ENCODE measurements at places on chromosomes 3 and 15.

DNA sequence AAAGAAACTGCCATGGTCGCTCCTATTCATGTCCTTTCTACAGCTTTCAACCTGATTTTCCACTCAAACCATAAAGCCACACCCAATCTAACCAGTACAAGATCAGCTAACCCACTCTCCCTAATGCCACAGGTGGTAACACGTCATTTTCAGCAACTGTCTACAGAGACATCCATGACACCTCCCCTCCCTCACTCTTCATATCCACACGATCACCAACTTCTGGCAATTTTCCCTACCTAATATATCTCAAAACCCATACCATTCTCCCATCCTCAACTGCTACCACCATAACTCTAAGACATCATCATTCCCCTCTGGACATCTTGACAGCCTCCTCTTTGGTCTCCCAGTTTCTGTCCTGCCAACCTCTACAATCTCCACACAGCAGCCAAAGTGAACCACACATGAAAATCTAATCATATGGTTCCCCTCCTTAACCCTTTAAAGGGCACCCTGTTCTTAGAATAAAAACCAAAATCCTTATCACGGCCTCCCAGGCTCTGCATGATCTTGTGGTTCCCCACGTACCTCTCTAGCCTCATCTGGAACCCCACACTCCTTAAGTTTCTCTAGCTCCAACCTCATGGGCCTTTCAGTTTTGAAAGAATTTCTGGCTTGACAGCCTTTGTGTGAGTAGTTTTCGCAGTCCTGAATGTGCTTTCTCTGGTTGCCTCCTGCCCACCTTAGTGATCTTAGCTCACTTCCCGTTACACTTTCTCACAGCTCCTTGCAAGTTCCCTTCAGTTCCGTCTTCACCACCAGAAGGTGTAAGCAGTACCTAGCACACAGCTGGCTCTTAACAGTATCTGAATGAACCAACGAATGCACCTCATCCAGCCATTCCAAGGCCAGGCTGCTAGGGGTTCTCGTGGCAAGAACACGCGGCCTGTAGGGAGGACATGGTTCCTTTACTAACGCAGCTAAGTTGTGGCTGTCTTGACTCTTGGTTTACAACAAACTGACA, 33.4 kb downstream of the SPINK8 start:
- DNase-seq = no peak

DNA sequence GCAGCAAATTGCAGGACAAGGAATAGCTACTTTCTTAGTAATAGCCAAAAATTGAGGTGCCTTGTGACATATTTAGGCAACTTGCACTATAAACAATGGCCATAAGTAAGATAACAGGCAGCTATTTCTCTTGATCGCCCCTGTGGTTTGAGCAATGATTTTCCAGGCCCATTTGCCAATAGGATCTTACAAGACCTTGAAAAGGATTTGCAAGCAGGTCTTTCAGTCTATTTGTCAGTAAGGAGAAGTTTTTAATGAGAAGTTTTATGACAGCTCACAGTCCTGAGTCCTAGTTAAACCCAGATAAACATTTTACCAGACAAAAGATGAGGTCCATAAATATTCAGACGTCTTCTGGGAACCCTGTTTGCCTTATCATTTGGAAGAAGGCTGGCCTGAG, 645.5 kb downstream of the RBMS3 start:
- DNase-seq = no peak

- DNase-seq = no peak
Observed at GRCh38 chr3:116129187-116129946, 315.9 kb downstream of the LSAMP start.

DNA sequence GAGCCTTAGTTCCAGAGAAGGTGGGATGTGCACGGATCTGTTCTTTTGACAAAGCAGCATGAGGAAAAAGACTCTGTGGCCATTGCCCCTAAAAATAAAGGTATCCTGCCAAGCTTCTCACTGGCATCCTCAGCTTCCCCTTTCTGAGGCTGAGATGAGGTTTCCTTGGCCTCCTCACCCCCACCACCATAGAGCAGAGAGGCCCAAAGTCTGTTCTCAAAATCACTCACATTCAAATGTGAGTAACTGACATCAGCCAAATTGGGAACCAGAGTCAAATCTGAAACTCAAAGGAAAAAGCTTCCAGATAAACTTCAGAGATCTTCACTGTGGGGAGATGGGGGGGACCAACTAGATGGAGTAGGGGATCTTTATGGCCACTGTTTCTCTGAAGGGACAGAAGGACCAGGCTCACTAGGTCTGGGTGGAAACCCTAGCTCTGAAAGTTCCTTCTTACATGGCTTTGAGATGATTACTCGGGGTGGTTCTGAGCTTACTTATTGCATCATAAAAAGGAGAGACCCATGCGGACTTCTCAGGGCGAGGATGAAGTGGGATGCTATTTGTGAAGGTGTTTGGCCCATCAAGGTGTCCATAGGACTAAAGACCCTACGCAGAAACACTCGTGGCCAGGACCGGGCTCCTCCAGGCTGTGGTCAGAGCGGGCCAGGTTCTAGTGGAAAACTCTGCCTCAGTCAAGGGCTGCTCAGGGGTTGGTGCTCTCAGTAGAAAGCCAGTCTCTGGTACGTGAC, 61.5 kb upstream of the MEF2A start:
- no peak for DNase-seq

DNA sequence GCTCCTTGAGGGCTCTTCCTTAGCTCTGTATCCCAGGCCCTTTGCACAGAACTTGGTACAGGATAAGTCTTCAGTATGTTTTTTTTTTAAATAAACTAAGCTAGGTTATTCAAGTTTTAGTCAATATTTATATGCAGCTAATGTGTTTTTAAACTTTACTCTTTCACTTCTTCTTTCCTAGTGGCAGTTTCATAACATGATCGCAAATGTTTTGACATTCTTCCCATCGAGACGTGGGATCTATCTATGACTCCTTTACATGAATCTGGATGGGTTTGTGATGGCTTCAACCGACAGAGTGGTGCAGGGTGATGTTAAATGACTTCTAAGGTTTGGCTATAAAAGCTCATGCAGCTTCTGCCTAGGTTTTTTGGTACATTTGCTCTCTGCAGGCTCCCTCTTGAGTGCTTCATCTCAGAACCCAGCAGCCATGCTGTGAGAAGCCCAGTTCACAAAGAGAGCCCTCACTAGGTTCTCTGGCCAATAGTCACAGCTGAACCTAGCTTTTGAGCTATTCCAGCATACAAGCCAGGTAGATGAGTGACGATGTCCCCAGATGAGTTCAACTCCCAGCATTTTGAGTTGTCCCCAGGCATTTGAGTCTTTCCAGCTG, 13.5 kb upstream of the MECOM start:
- no peak for DNase-seq

DNA sequence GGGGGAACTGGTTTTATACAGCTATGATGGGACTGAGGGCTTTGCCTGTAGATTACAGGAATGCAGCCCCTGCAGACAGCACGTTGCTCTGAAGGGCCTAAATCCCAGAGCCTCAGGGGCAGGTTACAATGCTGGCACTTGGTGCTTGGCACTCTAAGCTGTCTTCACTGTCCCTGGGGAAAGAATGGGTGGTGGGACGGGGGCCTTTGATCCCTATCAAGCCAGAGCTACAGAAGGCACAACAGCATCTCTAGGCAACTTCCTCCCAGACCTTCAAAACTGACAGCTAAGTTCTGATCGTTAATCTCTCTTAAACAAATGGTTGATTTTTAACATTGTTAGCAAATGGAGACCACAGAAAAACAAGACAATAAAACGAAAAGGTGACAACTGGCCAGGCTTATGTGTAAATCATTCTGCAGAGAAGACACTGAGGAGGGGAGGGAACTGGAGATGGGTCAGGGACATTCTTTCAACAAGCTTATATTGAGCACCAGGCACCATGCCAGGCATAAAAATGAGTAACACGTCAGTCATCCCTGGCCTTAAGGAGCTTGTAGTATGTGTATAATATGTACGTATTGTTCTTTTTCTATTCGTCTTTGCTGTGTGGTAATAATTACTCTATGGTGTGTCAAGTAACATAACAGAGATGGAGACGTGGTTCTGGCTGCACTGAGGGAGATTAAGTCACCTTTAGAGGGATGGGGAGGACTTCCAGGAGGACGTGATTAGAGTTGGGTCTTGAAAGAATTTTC, 49.1 kb downstream of the CA12 start:
- peak; percentile 84 for DNase-seq

DNA sequence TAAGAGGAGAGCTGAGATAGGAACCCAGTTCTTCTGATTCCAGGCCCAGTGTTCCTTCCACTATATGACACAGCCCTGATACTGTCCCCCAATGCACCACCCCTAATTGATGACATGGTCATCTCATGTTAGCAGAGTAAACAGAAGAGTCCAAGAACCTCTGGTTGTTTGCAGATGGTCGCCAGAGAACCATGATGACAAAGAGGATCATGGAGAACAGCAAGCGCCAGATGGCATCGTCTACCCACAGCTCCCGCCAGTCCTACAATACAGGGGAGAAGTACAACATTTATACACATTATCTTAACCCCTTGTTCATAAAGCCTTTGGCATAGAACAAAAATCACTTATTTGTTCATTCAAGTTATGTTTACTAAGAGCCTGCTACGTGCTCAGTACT, 18.5 kb upstream of the VPS39 start:
- no peak for DNase-seq
